Stimulated activated CD8-positive, alpha-beta memory T cell treated with anti-CD3 and anti-CD28 coated beads, Interleukin-12 subunit alpha, Interleukin-12 subunit beta, amount 100 ng/mL, for 1 hour (primary cell): ENCODE measurements at places on chromosomes 7 and 10.

GRCh38 chr10:124616040-124616835 is 127.9 kb downstream of the FAM53B start:
- DNase-seq: no peak

DNA sequence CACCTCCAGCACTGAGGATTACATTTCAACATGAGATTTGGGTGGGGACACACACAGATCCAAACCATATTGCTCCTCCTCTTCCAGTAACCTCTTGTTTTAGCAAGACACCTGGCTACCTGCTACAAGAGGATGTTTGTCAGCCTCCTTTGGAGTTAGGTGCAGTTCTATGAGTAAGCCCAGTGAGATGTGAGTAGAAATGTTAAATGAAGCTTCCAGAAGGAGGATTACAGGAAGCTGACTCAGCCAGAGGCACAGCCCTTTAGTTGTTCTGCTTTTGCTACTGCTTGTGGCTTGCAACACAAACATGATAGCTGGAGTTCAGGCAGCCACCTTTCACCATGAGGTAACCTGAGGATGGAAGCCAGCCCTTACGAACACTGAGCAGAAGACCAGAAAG is 382.7 kb upstream of the RNF32 start:
- no peak for DNase-seq

DNA sequence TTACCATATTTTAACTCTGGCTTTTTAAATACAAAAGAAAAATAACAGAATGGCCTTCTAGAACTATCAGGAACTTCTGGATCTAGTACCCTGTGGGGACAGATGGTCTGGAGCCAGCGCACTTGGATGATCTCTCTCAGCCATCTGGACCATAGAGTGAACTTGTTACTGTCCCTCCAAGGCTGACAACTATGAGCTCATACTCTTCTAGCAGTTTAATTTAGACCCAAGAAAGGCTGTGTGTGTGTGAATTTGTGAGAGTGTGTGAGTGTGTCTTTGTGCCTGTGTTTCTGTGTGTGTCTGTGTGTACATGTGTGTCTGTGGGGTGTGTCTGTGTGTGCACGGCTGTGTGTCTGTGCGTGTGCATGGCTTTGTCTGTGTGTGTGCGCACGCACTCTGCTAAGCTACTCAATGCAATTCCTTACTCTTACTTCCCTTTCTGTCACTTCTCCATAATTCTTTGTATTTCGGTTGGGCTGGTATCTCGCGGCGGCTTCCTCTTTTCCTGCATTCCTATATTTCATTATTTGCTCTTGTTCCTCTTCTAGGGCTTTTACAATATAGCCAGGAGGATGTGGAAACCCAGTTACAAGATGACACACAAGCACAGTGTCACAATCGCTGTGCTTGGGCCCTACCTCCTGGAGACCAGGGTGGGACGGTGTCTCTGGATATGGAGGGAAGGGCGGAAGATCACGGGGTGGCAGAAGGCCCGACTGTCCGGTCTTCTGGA is 51.9 kb downstream of the IKZF1 start:
- DNase-seq: no peak

DNA sequence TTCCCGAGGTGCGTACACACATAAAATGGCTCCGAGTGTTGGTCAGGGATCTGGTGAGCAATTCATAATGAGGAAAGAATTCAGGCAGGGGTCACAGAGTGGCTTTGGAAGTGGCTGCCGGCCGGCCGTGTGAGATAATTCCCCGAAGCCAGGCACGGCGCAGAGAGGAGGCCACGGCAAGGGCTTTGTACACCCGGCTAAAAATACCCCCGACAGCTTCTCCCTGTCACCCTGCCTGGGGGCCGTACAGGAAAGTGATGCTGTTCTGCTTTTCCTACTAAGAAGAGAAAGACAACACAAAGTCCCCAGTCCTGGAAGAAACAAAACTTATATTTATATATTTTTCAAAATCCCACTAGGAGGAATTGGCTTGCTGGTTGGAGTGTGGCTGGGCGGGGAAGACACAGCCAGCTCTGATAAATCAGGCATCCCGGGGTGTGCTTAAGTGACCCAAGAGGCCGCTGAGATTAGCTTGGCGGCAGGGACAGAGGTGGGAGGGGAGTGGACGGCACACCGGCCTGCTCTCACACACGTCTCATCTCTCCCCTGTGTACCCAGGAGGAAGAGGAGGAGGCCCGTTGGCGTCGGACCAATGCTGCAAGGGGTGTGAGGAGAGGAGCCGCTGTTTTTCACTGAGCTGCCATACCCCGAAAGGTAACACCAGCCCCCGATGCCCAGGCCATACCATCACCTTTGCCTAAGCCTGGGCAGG is 70.5 kb downstream of the ZMIZ1 start:
- DNase-seq: no peak

- DNase-seq: no peak
Measured at GRCh38 chr7:77338883-77339629, 77.1 kb downstream of the GSAP start.

- no peak for DNase-seq
Measured at GRCh38 chr7:23964715-23965114, 254.7 kb downstream of the STK31 start.

DNA sequence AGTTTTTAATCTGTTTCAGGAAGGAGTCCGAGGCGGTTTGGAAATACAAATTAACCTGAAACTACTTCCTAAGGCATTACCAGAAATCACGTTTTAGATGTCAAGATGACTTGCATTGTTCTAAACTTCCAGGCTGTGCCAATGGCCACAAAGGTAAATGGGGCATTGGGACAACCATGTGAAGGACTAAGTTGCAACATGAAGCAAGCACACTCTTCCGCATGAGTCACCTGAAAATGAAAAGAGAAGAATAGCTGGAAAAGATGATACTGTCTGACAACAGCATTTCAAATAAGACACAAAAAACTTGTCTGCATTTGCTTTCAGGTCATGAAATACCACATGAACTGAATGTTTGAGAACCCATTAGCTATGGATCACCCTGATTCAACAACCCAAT is 262.1 kb downstream of the AHR start:
- no peak for DNase-seq

GRCh38 chr7:22445140-22445743 is 54.7 kb downstream of the STEAP1B start:
- DNase-seq: no peak

GRCh38 chr10:78316451-78316931 is 282.8 kb downstream of the RPS24 start:
- no peak for DNase-seq

- no peak for DNase-seq
Measured at GRCh38 chr7:156175003-156175402, 362.7 kb upstream of the SHH start.

DNA sequence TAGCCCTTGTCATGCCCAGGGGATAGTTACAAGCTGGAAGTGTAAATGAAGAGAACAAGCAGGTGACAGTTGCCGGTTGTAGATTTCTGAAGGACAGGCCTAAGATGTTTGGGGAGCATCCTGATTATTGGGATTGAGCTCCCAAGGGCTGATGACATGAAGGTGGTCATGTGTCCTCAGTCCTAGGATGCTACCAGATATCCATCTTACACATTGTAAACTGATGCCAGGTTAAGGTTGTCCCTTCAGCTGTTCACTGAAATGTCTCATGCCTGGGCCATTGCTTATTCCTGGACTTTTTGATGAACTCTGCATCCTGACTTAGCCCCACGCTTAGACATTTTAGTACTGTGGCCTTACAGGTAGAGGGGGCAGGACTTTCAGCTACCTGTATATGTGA is 1.3 kb downstream of the ZMIZ2 start:
- no peak for DNase-seq

DNA sequence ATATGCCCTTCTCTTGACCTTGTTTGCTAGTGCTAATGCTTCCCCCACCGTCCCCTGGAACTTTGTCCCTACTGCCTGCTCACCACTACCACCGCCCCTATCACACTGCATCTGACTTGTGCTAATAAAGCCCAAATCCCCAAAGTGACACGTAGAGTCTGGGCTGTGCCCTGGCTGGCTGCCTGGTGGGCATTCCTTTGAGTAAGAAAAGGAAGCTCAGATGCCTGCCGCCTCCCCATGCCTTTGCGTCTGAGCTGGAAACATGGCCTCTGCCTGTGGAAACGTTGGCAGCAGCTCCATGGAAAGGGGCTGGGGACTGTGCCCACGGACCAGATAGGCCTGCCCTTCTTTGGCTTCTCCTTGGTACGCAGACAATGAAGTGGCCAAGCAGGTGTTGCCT is 138.3 kb downstream of the CYP26A1 start:
- no peak for DNase-seq

DNA sequence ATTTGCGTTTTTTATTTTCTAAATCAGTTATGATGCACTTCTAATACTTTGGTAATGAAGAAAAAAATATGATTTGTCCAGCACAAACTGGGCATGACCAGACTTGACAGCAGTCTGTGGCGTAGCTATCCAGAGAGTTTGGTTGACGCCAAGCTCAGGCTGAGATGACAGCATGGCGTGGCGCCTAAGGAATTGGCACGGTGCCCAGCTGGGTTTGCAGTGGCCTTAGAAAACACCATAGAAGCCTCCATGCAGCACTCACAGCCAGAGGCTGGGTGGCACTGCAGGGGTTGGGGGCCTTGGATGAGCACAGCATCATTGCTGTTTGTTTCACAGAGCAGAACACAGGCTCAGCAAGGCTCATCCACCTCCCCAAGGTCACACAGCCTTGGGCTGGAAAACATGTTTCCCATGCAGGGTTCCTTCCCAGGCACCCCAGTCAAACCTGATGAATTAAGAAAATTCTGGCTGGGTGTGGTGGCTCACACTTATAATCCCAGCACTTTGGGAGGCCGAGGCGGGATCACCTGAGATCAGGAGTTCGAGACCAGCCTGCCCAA is 88.9 kb downstream of the GTF2IRD1 start:
- no peak for DNase-seq

DNA sequence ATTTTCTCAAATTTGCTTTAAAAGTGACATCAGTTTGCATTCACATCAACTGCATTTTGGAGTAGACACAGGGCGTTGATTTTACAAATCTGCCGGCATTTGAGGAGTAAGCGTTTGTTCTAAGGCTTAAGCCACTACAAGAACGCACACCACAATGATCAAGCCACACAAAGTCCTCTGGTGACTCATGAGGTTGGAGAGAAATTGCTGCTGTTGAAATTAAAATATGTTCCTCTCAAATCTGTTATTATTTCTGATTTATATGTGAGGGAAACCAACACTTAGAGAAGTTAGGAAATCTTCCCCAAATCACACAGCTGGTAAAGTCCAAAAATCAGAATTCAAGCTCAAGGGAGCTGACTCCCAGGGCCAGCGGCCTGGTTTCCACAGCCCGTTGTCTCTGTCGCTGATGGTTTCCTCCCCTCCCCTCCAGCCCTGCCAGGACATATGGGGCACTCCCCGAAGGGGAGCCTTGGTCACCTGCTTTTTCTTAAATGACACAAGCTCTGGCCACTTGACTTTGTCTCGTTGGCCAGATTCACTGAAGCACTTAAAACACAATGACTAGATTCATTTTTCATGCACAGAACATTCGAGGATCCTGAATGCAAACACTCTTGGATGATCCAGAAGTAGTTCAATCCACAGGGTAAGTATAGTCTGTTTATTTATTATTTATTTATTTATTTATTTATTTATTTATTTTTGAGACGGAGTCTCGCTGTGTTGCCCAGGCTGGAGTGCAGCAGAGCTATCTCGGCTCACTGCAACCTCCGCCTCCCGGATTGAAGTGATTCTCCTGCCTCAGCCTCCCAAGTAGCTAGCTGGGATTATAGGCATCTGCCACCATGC is 29.2 kb upstream of the KLF6 start:
- no peak for DNase-seq

GRCh38 chr10:48701139-48701901 is 16.6 kb downstream of the WDFY4 start:
- DNase-seq: no peak

GRCh38 chr10:3248526-3249306 is 76.1 kb upstream of the PITRM1 start:
- no peak for DNase-seq

GRCh38 chr7:4681218-4681851 is 760 bp upstream of the FOXK1 start:
- no peak for DNase-seq

DNA sequence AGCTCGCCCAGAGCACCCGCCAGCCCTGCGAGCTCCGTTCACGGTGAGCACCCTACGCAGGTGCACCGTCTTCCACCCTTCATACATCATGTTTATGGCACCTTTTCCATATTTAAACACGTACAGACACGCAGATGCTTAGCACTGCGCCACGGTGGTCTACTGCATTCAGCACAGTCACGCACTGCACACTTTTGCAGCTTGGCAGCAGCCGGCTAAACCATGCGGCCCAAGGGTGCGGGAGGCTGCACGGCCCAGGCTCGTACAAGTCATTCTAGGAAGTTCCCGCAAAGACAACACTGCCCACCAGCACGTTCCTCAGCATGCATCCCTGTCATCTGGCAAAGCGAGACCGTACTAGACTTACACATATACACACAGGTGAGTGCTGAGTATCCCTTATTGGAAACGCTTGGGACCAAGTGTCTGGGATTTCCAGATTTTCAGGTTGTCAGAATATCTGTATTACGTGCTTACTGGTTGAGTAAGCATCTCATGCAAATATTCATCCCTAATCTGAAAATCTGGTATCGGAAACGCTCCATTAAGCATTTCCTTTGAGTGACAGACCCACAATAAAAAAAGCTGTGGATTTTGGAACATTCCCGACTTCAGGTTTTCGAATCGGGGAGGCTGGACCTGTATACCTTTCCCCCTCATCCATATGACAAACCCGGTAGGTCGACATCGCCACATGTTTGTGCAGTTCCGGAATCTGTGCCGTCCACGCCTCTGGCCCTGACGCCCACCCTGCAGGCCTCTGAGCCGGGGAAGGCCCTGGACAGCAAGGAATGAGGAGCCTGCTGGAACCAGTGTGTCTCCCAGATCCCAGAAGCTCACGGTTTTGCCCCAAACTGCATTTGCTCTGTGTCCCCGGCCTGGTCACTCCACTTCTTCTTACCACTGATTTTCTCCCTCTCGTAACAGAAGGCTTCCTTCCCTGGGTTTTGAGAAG is 222.2 kb downstream of the ELFN1 start:
- DNase-seq: no peak

DNA sequence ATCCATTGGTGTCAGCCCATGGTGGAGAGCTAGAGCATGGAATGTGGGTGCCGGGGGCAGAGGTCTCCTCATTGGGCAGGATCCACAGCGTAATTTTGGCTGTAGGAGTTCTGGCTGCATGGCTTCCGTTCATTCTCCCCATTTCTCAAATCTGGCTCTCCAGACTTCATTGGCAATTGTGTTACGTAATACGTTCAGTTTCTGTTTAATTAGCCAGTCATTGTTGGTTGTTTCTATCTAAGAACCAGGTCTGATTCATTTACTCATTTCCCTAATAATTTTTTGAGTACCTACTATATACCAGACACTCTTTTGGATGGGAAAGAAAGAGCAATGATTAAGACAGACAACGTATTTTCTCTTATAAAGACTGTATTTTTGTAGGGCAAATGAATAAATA is 299.6 kb downstream of the CSTF2T start:
- no peak for DNase-seq

DNA sequence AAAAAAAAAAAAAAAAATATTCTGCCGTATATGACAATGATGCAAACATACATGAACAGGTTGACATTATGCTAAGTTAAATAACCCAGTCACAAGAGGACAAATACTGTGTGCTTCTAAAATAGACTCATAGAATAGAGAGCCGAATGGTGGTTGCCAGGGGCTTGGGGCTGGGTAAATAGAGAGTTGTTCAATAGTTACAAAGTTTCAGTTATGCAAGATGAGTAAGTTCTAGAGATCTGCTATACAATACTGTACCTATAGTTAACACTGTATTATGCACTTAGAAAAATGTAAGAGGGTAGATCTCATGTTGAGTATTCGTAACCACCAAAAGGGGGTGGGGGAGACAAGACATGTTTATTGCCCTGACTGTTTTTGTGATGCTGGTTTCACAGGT is 77.1 kb upstream of the GNAI1 start:
- DNase-seq: no peak
